PC-3 (cell line): ENCODE measurements at places on chromosomes 7 and 10.

- peak; percentile 45 for DNase-seq
These were observed 98.4 kb upstream of the HABP2 start for GRCh38 chr10:113454341-113455061.

- peak; percentile 68 for DNase-seq
These were observed at the start of gene MXI1 for GRCh38 chr10:110207011-110207804. Gene MXI1 (plus strand): TSS chr10:110207605. CDS start chr10:110207809, 204 bp downstream.

- no peak for DNase-seq
These were observed 388.5 kb upstream of the NFE2L3 start for GRCh38 chr7:25763463-25763860.

DNA sequence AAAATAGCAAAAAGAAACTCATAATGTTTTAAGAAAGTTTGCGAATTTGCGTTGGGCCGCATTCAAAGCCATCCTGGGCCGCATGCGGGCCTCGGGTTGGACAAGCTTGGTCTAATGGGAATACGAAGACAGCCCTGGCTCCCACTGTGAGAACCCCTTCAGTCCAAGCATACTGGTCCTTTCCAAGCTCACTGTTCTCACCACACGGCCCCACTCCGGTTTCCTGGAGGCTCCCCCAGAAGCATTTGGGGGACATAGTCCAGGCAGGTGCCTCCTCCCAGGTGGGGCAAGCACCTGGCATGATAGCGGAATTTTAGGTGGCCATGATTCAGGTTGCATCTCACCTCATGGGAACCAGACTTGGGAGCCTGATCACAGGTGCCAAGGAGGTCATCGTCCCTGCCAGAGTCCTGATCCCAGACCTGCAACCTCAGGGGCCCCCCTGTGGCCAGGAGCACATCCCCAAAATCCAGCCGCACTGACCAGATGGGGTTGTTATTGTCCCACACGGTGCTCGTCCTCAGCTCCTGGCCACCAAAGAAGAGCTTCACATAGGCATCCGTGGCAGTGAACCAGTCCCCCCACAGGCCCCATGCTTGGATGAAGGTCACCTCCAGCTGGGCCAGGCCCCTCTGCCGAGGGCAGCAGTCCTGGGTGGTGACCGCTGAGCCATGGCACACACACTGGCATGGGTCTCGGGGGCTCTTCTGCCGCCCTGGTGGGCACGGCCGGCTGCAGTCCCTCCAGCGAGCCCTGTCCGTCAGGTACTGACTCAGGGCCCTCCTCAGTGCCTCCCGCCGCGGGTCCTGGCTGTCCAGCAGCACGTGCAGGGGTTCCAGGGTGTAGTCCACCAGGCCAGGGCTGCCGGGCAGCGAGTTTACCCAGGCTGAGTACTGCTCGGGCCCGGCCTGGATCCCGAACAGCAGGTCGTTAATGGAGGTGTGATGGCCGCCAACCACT is 4.4 kb downstream of the PRF1 start:
- no peak for DNase-seq

- peak; percentile 91 for DNase-seq
These were observed 28.2 kb downstream of the PFKP start for GRCh38 chr10:3095373-3096139.

- peak; percentile 65 for DNase-seq
These were observed 76.8 kb upstream of the PITRM1 start for GRCh38 chr10:3249307-3249889.

GRCh38 chr10:102643336-102644065 is 778 bp upstream of the TRIM8 start:
- DNase-seq = peak; percentile 57

DNA sequence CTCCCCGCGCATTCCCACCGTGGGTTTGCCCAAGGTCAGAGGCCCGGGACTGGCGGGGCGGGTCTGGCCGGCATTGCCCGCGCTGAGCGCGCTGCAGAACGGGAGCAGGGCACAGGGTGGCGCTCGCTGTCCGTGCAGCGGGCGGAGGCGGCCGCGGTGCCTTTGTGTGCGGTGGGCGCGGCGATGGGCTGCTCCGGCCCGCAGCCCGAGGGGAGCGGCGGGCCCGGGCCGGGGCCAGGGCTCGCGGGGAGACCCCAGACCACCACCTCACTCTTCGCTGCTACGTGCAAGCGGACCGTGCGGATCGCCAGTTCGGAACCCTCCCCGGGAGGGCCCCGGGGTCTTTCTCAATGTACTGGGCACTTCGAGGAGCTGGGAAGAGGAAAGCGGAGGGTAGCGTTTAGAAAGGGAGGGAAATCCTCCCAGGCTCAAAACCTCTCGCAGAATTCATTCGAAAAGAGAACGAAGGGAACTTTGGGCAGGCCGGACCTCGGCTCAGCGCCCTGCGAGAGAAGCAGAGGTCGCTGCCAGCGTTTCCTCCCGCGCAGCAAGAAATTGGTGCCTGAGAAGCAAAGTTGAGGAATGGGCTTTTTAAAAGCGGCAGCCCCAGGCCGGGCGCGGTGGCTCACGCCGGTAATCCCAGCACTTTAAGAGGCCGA is 8.5 kb downstream of the SP8 start:
- DNase-seq = peak; percentile 49

DNA sequence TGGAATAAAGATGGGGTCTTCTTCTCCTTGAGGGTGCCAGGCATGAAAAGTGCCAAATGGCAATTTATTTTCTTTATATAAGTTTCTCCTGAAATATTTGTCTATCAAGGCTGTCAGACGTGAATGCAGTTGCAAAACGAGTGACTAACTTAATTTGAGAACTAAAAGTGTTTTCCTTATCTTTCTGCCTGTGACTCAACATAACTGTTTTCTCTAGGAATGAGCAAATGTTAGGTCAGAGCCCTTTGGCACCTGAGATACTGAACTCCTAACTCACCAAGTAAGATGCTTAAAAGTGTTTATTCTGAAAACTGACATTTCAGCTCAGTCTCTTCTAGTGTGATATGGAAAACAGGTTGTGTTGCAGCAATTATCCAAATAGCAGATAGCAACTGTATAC is 197.0 kb downstream of the STK31 start:
- DNase-seq = peak; percentile 39

GRCh38 chr10:48742891-48743860 is 58.5 kb downstream of the WDFY4 start:
- DNase-seq = no peak

DNA sequence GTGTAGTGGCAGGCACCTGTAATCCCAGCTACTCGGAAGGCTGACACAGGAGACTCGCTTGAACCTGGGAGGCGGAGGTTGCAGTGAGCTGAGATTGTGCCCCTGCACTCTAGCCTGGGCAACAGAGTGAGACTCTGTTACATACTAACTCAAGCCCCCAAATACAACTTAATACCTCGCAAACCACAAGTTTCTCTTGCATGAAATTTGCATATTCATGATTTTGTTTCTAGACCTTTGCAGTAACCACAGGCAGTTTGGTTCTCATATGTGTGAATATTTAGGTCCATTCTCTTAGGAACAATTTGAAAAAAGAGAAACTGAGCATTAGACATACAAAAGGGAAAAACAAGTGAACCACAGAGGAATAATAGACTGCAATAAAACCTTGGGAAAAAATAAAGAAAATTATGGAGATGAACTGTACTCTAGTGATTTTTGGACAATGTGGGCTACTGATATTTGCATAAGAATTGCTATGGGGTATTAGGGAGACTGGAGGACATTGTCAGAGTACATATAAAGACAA is 77.0 kb downstream of the ZNF277 start:
- no peak for DNase-seq

DNA sequence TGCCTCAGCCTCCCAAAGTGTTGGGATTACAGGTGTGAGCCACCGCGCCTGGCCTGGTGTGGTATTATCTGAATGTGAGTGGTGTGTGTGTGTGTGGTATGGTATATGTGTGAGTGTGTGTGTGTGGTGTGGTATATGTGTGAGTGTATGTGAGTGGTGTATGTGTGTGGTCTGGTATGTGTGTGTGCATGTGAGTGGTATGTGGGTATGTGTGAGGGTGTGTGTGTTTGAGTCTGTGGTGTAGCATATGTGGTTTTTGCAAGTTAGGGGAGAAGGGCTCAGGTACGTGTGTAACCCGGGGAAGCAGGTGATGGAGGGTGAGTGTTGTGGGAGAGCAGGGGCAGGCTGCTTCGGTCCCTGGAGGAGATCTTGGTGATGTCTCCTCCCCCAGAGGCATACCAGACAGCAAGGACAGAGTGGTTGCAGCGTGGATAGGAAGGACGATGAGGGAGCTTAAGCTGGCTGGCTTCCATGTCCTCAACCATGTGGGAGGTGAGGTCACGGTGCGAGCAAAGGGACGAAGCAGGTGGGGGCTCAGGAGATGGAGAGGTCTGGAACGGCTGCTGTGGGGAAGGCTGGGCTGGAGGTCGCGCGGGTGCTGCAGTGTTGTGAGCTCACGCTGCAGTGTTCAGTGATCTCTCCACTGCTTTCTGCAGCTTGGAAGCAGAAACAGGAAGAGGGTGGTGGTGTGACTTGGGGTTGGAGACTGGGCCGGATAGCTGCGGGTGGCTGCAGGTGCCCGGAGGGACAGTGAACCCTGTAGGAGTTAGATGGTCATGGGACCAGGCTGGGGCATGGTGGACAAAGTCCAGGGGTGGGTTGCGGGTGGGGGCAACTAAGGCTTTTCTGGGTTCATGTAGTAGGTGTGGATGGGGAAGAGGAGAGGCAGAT is 5.0 kb downstream of the ZYX start:
- DNase-seq = no peak

DNA sequence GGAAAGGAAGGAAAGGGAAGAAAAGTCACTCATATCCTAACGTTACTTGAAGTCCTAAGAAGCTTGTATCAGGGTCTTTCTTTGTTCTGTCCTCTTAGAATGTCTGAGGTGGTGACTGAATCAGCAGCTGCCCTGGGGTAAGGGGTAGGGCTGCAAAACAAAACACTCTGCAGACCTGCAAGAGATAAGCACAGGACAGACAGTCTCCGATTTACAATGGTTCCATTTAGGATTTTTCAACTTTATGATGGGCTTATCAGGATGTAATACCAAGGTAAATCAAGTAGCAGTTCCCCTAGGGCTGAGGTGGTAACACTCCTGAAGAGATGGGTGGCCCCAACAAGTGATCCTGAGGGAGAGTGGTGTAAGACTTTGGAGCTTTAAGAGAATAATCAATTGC is 16.5 kb downstream of the KDM7A start:
- DNase-seq = no peak

- no peak for DNase-seq
These were observed 6.1 kb upstream of the GUSB start for GRCh38 chr7:65988084-65988483.

DNA sequence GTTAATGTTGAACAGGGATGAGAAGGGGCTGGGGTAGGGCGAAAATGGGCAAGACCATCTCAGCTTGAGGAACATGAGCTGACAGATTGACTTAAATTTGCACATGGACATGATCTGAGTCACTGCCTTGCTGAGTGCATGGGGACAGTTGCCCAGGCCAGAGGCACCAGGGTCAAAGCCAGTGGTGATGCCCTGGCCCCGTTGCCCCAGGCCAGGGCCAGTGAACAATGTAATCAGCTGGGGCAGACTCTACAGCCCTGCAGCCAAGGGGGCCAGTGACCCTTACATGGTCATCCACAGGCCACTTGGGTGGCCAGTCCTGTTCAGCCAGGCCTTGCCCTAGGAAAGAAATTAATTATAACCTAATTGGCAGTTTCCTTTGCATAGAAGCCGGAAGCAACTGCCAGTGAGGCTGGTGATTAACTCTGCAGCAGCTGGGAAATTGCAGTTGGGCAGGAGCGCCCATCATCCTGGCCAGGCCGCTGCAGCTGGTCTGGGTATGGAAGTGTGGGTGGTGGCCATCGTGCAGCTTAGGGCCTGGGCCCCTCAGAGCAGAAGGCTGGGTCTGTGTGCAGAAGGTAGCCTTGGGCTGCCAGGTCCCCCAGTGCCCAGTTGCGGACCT is 9.6 kb downstream of the RET start:
- no peak for DNase-seq

GRCh38 chr7:130777426-130777825 is 43.4 kb upstream of the KLF14 start:
- no peak for DNase-seq

DNA sequence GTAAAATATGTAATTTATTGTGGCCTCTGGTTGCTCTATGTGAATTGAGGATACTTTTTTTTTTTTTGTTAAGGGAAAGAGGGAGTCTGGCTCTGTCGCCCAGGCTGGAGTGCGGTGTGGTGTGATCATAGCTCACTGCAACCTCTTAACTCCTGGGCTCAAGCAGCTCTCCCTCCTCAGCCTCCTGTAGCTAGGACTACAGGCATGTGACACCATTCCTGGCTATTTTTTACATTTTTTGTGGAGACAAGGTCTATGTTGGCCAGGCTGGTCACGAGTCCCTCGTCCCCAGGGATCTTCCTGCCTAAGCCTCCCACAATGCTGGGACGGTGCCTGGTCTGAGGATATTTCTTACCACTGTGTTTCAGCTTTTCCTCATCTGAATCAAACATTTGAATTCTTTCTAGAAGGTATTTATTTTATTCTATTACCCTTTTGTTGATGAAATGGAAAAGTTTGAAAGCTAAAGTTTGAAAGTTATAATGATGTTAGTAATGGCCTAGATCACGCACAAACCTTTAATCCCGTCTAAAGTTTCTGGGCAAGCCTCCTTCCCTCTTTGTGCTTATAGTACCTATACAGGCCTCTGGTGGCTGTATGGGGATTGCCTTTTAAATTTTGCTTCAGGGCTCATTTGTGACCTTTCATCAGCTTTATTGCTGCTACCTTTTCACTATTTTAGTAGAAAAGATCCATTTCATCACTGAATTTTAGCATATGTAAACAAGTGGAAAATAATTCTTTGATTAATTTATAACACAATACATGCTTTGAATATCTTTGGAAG is 2.0 kb downstream of the IFRD1 start:
- peak; percentile 32 for DNase-seq

DNA sequence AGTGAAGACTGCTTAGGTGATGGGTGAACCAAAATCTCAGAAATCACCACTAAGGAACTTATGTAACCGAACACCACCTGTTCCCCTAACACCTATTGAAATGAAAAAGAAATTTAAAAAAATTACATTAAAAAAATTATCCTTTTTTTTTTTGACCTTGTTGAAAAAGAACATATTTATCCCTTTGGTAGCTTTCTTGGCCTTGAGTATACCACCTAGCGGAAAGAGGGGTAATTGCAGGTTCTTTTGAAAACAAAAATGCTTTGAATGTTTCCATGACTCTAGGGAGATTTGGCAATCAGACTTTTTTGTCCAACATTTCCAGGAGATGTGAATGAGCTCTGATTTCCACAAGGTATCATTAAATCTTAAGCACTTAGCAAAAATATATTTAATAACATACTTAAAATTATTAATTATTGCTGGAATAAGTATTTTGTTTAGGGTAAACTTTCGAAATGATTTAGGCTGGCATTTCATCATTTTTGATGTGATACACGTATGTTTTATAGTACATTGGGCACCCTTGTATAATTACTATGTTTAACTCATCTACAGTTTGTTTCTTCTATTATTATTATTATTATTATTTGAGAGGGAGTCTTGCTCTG is 47.0 kb upstream of the ELMO1 start:
- DNase-seq = peak; percentile 39

DNA sequence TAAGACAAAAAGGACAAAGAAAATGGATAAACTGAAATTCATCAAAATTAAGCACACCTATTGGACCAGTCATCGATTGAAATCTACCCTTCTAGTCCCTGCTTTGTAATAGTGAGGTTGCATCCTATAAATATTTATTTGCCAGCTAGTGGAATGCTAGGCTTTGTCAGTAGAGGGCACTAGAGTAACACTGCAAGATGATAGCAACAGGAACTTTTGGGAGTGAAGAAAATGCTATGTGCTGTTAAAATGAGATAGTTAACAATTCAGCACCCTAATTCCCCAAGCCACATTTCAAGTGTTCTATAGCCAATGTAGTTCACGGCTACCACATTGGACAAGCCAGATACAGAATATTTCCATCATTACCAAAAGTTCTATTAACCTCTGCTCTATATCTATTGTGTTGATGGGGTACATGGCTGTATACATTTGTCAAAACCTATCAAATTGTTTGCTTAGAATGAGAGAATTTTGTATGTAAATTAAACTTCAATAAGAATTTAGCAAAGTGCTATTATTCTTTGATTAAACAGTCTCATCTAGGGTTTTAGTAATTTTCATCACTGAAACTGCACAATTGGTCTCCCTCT is 69.8 kb downstream of the LSMEM1 start:
- DNase-seq = peak; percentile 82
